ENCODE measurements at places on chromosomes 1 and 21.

GRCh38 chr1:186658999-186659398 is 21.2 kb downstream of the PTGS2 start:
- DNase-seq = no peak

GRCh38 chr1:203207751-203208150 is 21.2 kb upstream of the CHI3L1 start:
- DNase-seq = no peak

- DNase-seq = no peak
Observed at GRCh38 chr1:161198194-161198896, 509 bp downstream of the ADAMTS4 start.

DNA sequence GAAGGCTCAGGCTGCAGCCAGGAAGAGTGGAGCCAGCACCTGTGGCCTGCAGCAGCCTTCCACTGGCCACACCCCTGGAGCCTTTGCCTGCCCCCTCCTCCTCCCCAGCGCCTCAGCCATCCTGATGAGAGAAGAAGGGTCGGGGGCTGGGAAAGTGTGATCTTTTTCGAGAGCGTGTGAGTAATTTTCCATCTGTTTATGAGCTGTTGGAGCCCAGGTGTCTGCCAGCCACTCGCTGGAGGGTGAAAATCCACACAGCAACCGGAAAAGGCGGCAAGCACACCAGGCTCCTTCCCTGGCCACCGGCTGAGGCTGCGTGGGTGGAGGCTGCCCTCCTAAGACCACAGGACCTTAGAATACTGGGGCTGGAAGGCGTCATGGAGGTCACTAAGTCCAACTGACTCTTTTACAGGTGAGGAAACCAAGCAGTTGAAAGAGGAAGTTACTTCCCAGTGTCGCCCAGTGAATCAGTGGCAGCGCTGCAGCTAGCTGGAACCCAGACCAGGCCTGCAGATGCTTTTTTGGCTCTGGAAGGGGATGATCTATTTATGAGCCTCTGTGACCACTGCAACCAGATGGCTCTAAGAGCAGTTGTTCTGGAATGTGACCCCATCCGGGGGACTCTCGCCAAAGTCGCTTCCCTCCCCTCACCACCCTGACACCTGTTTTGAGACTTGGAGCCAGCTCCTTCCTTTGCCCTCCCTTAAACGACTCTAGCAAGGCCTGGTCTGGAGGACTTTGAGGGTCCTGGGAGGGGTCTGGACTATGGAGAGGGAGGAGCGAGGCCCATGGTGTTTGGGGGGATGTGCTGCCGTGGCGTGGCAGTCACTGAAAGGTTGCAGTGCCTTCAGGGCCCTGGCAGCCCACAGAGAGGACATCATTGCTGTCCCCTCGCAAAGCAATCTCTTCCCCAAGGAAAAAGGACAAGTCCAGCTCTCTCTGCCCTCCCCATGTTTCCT is 54.5 kb downstream of the LGR6 start:
- DNase-seq = no peak

DNA sequence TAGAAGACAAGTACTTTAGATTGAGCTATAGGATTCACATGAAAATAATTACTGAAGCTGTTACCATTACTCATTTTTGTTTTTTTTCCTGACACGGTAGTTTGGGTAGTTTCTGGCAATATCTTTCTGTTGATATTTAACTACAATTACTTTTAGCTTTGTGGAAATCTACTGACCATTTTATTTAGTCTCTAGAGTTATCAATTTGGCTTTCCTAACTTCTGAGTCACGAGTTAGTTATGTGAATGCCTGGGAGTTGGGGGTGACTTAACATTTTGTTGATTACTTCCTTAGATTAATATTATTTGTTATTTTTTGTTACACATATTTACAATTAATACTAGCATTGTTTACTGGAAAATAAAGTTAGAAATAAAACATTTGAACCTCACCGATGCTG is 160.6 kb downstream of the HMCN1 start:
- no peak for DNase-seq

GRCh38 chr1:53384796-53385195 is 56.9 kb upstream of the LRP8 start:
- no peak for DNase-seq

GRCh38 chr1:1300352-1300739 is 7.4 kb downstream of the ACAP3 start:
- DNase-seq = no peak

- no peak for DNase-seq
Observed at GRCh38 chr1:79422726-79423125, 416.2 kb upstream of the ADGRL4 start.

GRCh38 chr1:243667591-243667990 is 182.5 kb downstream of the AKT3 start:
- no peak for DNase-seq

- peak; percentile 34 for DNase-seq
Observed at GRCh38 chr1:6148497-6149241, 31.5 kb downstream of the CHD5 start.

- DNase-seq = no peak
Observed at GRCh38 chr1:99348397-99349132, 84.3 kb downstream of the PLPPR4 start.

DNA sequence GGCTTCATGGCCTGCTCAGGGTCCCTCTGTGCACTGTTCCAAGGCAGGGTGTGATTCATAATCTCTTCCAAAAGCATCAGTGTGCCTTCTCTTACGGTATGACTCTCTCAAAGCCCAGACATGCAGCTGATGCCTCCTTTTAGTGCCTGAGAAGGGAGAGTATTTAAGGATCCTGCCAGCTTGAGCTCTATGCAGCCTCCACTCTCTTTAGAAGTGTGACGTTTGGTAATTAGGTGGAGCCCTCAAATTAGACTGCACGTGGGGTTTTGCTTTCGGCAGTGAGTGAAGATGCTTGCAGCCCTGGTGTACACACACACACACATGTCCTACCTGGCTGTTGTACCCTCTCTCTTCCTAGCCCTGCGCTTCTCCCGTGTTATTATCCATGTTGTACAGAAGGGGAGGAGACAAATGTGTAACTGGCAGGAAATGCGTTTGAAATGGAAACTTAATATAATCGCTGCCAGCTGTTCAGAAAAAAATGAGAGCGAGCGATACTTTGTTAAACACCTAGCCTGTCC is 2.6 kb upstream of the C1orf174 start:
- no peak for DNase-seq

DNA sequence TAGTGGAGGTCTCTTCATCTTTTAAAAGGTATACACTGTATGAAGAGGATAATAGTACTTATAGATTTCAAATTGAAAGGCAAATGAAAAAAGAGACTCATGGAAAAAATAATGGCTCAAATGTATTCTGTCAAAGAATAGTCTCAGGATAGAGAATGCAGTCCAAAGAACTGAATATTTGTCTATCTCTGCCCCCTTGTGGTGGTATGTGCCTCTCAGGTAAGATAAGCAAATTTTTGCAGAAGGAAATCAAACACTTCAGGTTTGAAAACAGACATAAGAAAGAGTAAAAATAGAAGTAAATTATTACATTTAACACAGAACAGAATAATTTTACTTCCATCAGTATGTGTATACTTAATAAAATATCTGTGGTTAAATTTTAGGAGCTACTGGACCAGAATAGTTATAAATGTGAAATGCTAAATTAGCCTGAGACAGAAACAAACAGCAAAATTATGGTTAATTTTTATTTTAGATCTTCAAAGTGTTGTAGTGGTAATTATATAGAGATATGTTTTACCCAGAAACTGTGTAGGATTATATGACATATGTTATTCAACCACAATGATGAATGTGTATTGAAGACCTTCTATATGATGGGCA is 164.4 kb upstream of the PALMD start:
- DNase-seq = no peak

GRCh38 chr1:172533513-172534151 is 682 bp downstream of the SUCO start:
- peak; percentile 4 for DNase-seq

Measured in stimulated activated CD8-positive, alpha-beta memory T cell treated with anti-CD3 and anti-CD28 coated beads, Interleukin-7, amount 100 ng/mL, for 1 hour (primary cell).